GM04503 (cell line): ENCODE measurements at places on chromosomes 1 and 21.

DNA sequence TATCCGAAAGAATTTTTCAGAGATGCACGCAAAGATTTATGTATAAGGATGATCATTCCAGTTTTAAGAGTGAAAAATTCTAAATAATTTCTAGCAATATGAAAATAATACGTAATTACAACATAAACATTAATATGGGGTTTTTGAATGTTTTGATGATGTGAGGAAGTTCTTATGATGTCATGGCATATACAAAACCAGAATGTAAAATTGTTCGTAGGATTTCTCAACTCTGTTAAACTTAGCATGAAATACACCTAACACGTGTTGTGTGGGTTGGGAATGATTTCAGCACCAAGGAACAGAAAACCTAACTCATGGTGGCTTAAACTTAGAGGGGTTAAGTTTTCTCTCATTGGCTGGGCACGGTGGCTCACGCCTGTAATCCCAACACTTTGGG lies 62.2 kb downstream of the MYOM3 start:
- no peak for DNase-seq

DNA sequence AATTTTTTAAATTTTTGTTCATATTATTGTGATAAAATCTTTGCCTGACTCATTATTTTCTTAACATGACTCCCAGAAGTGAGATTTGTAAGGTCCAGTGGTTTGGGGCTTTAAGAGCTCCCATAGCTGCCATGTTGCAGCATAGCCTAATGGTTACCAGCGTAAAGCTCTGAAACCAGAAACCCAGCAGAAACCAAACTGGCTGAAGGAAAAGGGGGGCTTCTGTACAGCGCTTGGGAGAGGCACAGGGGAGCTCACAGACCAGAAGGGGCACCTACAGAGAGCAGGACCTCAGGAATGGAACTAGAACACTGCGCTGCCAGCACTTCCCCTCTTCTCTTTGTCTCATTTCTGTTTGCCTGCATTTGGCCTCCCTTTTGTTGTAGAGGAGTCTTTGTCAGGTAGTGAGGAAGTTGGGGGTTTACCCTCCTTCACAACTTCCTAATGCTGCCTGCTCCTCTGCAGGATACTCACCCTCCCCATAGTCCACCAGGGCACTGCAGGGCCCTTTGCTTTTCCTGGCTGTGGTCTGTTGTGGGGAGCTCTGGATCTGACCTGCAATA lies 2.6 kb upstream of the PYCR2 start:
- no peak for DNase-seq

GRCh38 chr1:25148673-25149300 lies 83.5 kb downstream of the SYF2 start:
- no peak for DNase-seq

GRCh38 chr1:210541680-210542358 lies 213.1 kb downstream of the HHAT start:
- DNase-seq, result no peak

- no peak for DNase-seq
Observed at GRCh38 chr1:1208713-1209433, 2.5 kb upstream of the TNFRSF18 start.
